ENCODE measurements at places on chromosomes 11 and 22.

GRCh38 chr22:34960005-34960404 lies 106.0 kb upstream of the ISX start:
- no peaks in the 10 kb centered on the region for H3K27me3 ChIP-seq
- no peaks in the 10 kb centered on the region for H3K36me3 ChIP-seq
- H3K4me3 ChIP-seq = no peak overlapping the region
- no peak for DNase-seq
- no peak overlapping the region for H3K27ac ChIP-seq

- no peaks in the 10 kb centered on the region for H3K36me3 ChIP-seq
- H3K4me1 ChIP-seq = 0 out of 2 replicates have a peak, but pooled peaks cover 4% of the 10 kb centered on the region
- H3K4me3 ChIP-seq = no peak overlapping the region
- no peak overlapping the region for H3K27ac ChIP-seq
- no peak for DNase-seq
Observed at GRCh38 chr22:20034143-20034542, 13.2 kb downstream of the TANGO2 start.

DNA sequence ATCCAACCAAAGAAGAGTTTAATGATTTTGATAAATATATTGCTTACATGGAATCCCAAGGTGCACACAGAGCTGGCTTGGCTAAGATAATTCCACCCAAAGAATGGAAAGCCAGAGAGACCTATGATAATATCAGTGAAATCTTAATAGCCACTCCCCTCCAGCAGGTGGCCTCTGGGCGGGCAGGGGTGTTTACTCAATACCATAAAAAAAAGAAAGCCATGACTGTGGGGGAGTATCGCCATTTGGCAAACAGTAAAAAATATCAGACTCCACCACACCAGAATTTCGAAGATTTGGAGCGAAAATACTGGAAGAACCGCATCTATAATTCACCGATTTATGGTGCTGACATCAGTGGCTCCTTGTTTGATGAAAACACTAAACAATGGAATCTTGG lies 23.9 kb downstream of the KDM4D start:
- H3K4me1 ChIP-seq = no peaks in the 10 kb centered on the region
- no peaks in the 10 kb centered on the region for H3K36me3 ChIP-seq
- no peak overlapping the region for H3K4me3 ChIP-seq

DNA sequence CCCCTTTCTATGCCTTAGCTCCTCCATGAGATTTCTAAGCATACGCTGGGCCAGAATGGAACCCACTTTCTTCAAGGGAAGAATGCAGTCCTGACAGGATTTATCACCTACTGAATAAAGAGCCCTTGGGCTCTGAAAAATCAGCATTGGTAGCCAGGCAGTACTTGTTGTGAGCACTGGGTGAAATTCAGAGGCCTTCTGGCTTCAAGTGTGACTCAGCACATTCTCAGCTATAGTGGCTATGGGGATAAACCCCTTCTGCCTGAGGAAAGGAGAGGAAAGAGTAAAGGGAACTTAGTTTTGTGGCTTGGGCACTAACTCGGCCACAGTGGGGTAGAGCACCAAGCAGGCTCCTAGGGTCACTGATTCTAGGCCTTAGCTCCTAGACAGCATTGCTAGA lies 574.8 kb downstream of the JRKL start:
- H3K27ac ChIP-seq = no peak overlapping the region
- H3K36me3 ChIP-seq = no peaks in the 10 kb centered on the region
- H3K4me3 ChIP-seq = no peak overlapping the region
- DNase-seq = no peak
- no peaks in the 10 kb centered on the region for H3K27me3 ChIP-seq

- peaks cover 1% of the 10 kb centered on the region for H3K4me1 ChIP-seq
- no peaks in the 10 kb centered on the region for H3K36me3 ChIP-seq
- H3K27me3 ChIP-seq = no peaks in the 10 kb centered on the region
- no peak for DNase-seq
Observed at GRCh38 chr11:131943295-131943694, 572.9 kb downstream of the NTM start.

DNA sequence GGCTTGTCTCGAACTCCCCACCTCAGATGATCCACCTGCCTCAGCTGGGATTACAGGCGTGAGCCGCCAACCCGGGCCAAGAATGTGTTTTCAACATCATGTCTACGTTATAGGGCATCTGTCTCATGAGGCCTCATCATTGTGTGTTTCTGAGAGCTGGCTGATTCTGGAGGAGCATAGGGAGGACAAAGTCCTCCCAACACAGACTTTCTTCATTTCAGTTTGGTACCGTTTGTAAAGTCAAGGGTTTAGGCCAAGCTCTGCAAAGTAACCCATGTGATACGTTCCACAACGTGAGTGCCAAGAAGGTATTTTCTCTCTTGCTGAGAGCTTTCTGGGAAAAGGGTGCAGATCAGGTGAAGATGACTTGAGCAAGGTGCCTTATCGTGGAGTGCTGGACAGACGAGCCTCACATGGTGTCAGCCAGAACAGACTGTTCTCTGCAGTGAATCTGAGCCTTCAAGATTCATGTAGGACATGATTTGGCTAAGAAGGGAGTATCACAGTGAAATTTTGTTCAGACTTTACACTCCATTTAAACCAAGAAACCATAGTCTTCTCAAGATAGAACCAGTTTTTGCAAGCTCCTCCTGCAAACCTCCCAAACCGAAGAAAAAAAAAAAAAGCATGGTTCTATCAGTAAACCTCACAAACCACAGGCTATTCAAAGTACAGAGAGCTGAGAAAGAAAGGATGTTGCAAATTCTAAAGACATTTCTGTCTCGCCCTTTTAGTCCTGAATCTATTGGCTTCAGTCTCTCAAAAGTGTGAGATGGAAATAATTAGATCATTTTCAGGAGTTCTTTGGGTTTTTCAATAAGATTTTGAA lies 71.7 kb downstream of the DBX1 start:
- no peak overlapping the region for H3K27ac ChIP-seq
- DNase-seq = no peak
- peaks cover 8% of the 10 kb centered on the region for H3K4me1 ChIP-seq
- no peaks in the 10 kb centered on the region for H3K27me3 ChIP-seq
- peaks cover 70% of the 10 kb centered on the region for H3K36me3 ChIP-seq
- H3K4me3 ChIP-seq = no peak overlapping the region

GRCh38 chr22:44382116-44383038 lies 69.6 kb upstream of the SHISAL1 start:
- peaks cover 2% of the 10 kb centered on the region for H3K27me3 ChIP-seq
- no peak for DNase-seq
- H3K4me1 ChIP-seq = 0 out of 2 replicates have a peak, but pooled peaks cover 5% of the 10 kb centered on the region
- no peak overlapping the region for H3K4me3 ChIP-seq
- H3K36me3 ChIP-seq = no peaks in the 10 kb centered on the region

DNA sequence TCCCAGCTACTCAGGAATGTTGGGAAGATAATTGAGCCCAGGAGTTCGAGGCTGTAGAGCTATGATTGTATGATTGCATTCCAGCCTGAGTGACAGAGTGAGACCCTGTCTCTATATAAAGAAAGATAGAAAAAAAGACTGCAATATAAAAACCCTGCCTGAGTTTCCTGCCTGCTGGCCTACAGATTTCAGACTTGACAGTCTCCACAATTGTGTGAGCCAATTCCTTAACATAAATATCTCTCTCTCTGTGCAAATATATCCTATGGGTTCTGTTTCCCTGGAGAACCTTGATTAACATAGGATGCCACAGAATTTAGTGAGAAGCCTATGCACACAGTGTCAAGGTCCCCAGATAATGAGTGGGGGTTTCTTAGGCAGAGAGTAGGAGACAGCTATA lies 32.5 kb upstream of the ZBTB44 start:
- no peak overlapping the region for H3K4me3 ChIP-seq
- H3K27me3 ChIP-seq = peaks cover 3% of the 10 kb centered on the region
- H3K4me1 ChIP-seq = no peaks in the 10 kb centered on the region
- DNase-seq = no peak

GRCh38 chr11:15215005-15215404 lies 100.3 kb downstream of the INSC start:
- no peaks in the 10 kb centered on the region for H3K27me3 ChIP-seq
- no peak overlapping the region for H3K27ac ChIP-seq
- H3K4me1 ChIP-seq = peaks cover 5% of the 10 kb centered on the region
